ENCODE measurements at places on chromosomes 5 and 9.

GRCh38 chr9:133463864-133464615 lies 4.3 kb downstream of the CACFD1 start:
- no peak for DNase-seq

- DNase-seq: no peak
Measured at GRCh38 chr9:128062846-128063831, 4.0 kb downstream of the NAIF1 start.

DNA sequence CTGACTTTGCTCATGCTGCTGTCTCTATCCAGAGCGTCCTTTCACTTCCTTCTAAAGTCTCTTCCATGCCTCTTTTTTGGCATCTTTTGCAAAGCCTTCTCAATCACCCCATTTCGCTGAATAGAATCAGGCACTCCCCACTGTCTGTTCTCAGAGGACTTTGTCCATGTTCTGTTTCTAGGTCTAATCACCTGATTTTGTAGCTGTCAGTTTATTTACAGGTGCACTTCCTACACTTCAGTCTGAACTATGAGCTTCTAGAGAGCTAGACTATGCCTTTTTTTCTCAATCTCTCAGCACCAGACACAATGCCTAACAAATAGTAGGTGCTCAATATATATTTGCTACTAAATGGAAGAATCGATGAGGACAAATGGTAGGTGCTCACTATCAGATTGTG lies 29.9 kb downstream of the TLR4 start:
- no peak for DNase-seq

- no peak for DNase-seq
Measured at GRCh38 chr5:20369518-20369885, 381.5 kb upstream of the CDH18 start.

DNA sequence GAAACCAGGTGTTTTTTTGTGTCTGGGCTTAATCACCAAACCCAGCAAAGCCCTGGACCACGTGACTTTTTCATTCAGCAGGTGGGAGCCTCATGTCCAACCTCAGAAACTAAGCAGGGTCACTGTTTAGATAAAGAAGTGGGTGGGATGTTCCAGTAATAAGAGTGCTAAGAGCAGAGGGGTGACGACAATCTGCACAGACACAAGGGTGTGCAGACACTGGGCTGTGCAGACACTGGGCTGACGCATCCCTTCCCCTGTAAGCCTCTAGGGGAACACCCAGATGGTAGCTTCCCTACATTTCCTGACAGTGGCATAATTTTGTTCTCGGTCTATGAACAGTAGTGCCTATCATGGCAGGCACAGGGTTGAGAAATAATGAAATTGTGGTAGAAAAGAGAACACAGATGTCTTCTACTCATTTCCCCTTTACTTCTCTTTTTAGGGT lies 85.1 kb downstream of the SAXO1 start:
- no peak for DNase-seq

DNA sequence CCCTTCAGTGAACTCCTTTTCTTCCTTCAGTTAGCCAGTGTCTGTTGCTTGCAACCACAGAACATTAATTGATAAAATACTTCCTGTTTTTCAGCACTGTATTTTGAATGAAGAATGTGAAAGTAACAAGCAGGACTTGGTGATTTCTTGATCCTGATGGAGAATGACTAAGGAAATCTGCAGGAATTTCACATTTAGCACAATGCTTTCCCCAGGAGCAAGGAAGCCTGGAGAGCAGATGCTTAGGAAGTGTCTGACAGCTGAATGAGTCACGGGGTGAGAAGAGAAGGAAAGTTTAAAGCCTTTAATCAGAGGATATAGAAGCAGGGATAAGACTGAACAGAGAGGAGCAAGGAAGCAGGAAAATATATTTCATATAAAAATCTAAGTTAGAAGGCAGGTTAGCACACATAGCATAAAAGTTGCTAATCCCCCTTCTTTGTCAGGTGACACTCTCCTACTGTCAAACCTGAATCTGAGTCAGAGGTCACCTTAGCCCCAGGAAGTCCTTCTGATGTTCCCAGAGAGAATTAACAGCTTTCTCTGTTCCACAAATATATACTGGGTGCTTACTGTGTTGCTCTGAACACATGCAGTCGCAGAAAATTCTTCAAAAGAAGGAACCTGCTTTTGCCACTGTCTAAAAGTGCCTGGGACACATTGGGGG lies 59.7 kb downstream of the GNA14 start:
- DNase-seq: peak; percentile 9

DNA sequence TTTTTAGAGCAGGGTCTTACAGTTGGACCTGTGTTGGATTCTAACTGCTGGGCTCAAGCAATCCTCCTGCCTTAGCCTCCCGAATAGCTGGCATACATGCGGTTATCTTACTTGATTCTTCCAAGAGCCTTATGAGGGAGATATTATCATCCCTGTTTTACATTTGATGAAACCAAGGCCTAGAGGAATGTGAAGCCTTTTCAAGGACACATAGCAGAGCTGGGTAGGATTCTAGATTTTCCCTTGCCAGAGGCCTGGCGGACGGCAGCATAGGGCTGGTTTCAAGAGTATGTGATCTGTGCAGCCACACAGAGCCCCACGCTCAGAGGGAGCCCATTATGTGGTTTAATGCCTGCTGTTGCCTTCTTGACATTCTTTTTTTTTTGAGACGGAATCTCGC lies 24.2 kb downstream of the NDST1 start:
- no peak for DNase-seq

GRCh38 chr9:103301051-103301450 lies 305.9 kb downstream of the CYLC2 start:
- DNase-seq: no peak

DNA sequence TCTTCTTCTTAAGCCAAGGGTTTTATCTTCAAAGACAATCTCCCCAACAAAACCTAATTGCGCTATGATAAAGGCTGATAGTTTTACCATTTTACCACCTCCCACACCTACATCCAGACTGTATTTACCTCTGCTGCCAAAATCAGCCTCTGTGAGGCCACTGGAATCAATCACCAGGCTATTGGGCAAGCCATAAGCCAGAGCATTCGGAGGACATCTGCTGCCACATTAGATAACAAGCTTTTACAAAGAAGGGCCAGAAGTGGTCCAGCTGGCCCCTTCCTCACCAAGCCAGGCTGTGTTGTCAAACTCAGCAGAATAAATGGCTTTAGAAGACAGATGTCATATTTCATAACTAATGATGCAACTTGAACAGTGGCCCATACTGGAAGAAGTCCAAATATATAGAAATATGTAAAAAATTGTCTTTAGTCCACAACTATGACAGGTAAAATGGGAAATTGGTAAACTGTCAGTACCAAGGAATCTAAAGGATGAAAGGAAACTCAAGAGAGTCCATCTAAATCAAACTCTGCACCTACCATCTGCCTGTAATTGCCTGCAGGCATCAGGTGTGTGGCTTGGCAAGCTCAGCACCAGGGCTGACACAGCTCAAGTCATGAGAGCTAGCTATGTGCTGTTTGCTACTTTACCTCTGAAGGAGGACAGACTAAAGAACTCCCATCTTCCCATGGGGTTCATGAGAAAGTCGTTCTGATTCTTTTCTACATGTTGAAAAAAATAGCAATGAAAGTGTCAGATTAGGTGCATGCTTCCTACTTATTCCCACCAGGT lies 16.1 kb downstream of the SLC45A2 start:
- no peak for DNase-seq

- peak; percentile 66 for DNase-seq
Measured at GRCh38 chr9:33287087-33287490, 3.2 kb upstream of the NFX1 start.

DNA sequence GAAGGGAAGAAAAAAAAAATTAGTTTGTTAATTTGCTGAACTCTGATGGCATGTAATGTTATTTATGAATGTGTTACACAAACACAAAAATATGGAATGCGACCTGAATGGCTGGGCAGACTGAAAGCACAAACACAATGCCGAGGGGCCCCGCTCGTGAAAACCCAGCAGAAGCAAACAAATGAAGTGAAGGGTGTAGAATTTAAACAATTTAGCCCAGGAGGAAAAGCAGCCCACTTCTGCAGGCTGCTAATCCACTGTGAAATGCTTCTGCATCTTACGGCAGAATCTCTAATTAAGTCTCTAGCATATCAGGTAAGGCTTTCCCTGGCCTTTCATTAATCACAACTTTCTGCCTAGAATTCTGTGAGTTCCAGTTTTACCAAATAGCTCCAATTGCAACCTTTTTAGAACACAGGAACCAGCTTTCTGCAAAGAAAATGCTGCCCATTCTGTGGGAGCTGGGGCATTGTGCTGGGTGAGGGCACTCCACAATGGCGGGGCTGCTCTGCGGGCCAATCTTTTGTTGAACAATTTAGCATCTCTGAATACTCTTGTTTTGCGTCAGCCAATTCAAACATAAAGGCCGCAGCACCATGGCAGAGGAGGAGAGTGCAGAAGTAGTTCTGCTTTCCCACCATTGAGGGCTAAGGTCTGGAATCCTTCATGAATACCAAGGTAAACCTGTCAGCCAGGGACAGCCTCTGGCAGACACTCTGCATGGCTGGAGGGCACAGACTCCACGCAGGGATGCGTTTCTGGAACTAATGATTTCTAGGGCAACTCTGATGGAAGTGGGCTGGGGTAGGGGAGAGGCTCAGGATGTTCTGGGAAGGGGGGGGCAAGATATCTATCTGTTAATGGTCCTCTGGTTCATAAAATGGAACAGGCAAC lies 66.4 kb downstream of the PTCH1 start:
- no peak for DNase-seq

DNA sequence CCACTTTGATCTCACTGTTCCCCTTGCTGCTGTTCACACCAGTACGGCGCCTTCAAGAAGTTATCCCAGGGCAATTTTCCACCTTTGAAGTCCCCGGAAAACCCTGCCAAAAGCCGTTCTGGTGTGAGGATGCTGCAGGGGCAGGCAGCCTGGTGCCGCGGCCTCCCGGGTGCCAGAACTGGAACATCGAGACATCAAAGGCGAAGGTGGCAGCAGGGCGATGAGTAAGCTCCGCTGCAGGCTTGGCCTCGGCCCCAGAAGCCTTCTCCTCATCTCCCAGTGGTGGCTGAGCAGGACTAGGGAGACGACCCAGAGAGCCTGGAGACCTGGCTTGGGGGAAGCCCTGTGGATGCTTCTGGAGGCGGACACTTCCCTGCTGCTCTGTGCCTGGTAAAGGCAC lies 115.3 kb upstream of the MSX2 start:
- DNase-seq: peak; percentile 89

GRCh38 chr9:21856301-21857094 lies 54.1 kb downstream of the MTAP start:
- no peak for DNase-seq

- DNase-seq: peak; percentile 20
Measured at GRCh38 chr9:72980600-72981265, 27.9 kb upstream of the ALDH1A1 start.
